ENCODE measurements at places on chromosomes 1 and 21. TPM values are rescaled to one million over a fixed set of nuclear protein-coding genes. Genes with fewer than 3 reads are reported as not detected.

The PRMT6 gene
- 15.5 TPM for polyA plus RNA-seq

The SPATA21 gene
- polyA plus RNA-seq, result not detected

The LCE1D gene
- not detected for polyA plus RNA-seq

The MRPL9 gene
- polyA plus RNA-seq, result 79.2 TPM

The GJA8 gene
- not detected for polyA plus RNA-seq

The NASP gene
- 86.1 TPM for polyA plus RNA-seq

The AMY1A gene
- not detected for polyA plus RNA-seq

The EPHA10 gene
- not detected for polyA plus RNA-seq

The TLR5 gene
- polyA plus RNA-seq, result 0.19 TPM

The LRRC40 gene
- 24.2 TPM for polyA plus RNA-seq

The MXRA8 gene
- 205 TPM for polyA plus RNA-seq

The CYP4X1 gene
- polyA plus RNA-seq, result 0.02 TPM

The NHLH1 gene
- 0.14 TPM for polyA plus RNA-seq

The TSTD1 gene
- polyA plus RNA-seq, result 0.24 TPM

The SPRR1B gene
- polyA plus RNA-seq, result not detected

The TNFRSF9 gene
- 0.02 TPM for polyA plus RNA-seq

The ESPN gene
- not detected for polyA plus RNA-seq

The FUBP1 gene
- polyA plus RNA-seq, result 102 TPM

The TNFAIP8L2 gene
- not detected for polyA plus RNA-seq

The RAB7B gene
- polyA plus RNA-seq, result 20.1 TPM

The NAXE gene
- polyA plus RNA-seq, result 59.5 TPM

The GUCA2A gene
- not detected for polyA plus RNA-seq

The GNG4 gene
- 0.10 TPM for polyA plus RNA-seq

The NID1 gene
- polyA plus RNA-seq, result 152 TPM

The SERPINC1 gene
- 0.06 TPM for polyA plus RNA-seq

The ACTL8 gene
- 0.06 TPM for polyA plus RNA-seq

The ZZZ3 gene
- 28.0 TPM for polyA plus RNA-seq

The RHEX gene
- polyA plus RNA-seq, result not detected

The LHX8 gene
- not detected for polyA plus RNA-seq

The TRMT1L gene
- polyA plus RNA-seq, result 19.4 TPM

The DCDC2B gene
- not detected for polyA plus RNA-seq

The AJAP1 gene
- 0.03 TPM for polyA plus RNA-seq

The PLA2G2D gene
- not detected for polyA plus RNA-seq

The LDLRAD1 gene
- polyA plus RNA-seq, result not detected

The URB1 gene
- 4.3 TPM for polyA plus RNA-seq

The MROH7 gene
- polyA plus RNA-seq, result not detected

The SLC44A5 gene
- polyA plus RNA-seq, result not detected

The CLSTN1 gene
- polyA plus RNA-seq, result 65.3 TPM

The ERI3 gene
- 43.4 TPM for polyA plus RNA-seq

The MPL gene
- not detected for polyA plus RNA-seq

The GREM2 gene
- 26.1 TPM for polyA plus RNA-seq

The UBASH3A gene
- polyA plus RNA-seq, result not detected

The SLC16A4 gene
- 32.8 TPM for polyA plus RNA-seq

The RNF186 gene
- polyA plus RNA-seq, result not detected

The HSD11B1 gene
- polyA plus RNA-seq, result 31.0 TPM
